ENCODE measurements at places on chromosomes 16 and 17. TPM values are rescaled to one million over a fixed set of nuclear protein-coding genes. Genes with fewer than 3 reads are reported as not detected.

The MYCBPAP gene
- 1.7 TPM for total RNA-seq

The KNOP1 gene
- total RNA-seq = 6.5 TPM

The CEMP1 gene
- total RNA-seq = not detected

The MRPL58 gene
- 13.4 TPM for total RNA-seq

The TOX3 gene
- not detected for total RNA-seq

The PLEKHH3 gene
- total RNA-seq = 16.9 TPM

The OR1D2 gene
- total RNA-seq = not detected

The SEPTIN1 gene
- total RNA-seq = 0.13 TPM
